CD4-positive, alpha-beta T cell treated with Interleukin-2 at 100 ng/mL for 4 hours (primary cell): ENCODE measurements at places on chromosomes 4 and X.

- DNase-seq: no peak
Measured at GRCh38 chr4:185472103-185472542, 590 bp upstream of the CCDC110 start.

- no peak for DNase-seq
Measured at GRCh38 chrX:24428516-24428915, 36.6 kb upstream of the PDK3 start.

GRCh38 chr4:120354381-120354780 lies 287.7 kb upstream of the MAD2L1 start:
- no peak for DNase-seq

GRCh38 chrX:40310016-40310415 lies 212.3 kb upstream of the BCOR start:
- no peak for DNase-seq

- DNase-seq: no peak
Measured at GRCh38 chr4:173998471-173999144, 284.9 kb downstream of the FBXO8 start.

GRCh38 chr4:85760511-85760910 lies 285.6 kb downstream of the ARHGAP24 start:
- no peak for DNase-seq

DNA sequence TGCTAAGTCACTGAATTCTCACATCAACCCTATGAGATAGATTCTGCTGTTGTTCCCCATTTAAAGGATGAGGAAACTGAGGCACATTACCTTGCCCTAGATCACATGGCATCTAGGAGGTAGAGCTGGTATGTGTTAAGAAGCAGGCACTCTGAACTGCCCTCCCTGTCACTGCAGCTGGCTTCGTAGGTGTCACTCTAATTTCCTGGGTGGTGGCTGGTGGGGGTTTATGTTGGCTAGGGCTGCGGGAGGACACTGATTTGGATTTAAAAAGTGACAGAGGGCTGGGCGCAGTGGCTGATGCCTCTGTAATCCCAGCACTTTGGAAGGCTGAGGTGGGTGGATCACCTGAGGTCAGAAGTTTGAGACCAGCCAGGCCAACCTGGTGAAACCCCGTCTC lies 93.0 kb downstream of the ARHGAP10 start:
- no peak for DNase-seq

GRCh38 chr4:2011583-2011982 lies 2.8 kb upstream of the NELFA start:
- DNase-seq: no peak

DNA sequence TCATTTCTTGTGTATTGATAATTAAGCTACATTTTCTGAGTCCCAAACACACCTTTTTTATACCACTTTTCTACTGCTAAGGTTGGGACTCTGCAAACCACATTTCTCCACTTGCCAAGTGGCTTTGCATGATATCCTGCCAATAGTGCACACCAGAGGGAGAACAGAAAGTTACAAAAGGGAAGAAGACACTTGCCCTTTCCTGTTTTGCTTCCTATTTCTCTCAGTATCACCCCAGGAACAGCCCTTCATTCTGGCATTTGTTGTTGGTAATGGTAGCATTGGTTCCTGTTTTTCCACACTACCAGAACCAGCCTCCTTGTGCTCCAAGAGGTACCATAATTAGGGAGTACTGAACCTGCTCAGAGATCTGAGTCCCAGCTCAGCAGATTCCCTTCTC lies 87.1 kb downstream of the HDX start:
- DNase-seq: no peak

DNA sequence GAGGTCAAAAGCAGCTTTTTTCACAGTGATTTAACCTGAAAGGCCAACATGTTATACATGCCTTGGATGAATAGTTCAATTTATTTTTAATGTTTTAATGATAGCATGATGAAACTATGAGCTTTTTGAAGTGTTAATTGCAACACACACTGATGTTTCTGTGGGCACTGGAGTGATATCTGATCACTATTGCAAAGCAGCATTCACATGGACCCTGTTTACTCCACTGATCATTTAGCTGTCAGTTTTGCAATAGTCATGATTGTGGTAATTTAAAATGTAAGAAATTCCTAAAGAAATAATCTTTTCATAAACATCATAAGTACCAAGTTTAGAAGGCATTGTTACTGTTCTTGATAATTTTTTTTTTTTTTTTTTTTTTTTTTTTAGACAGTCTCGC lies 74.1 kb downstream of the ARSJ start:
- DNase-seq: no peak
